ENCODE measurements at places on chromosomes 4 and X. TPM values are rescaled to one million over a fixed set of nuclear protein-coding genes. Genes with fewer than 3 reads are reported as not detected.

ERAS gene
- total RNA-seq = 0.16 TPM

RAB39B gene
- total RNA-seq = 0.80 TPM

EDA gene
- 0.83 TPM for total RNA-seq

GYPA gene
- total RNA-seq = not detected

SPANXA1 gene
- 0.24 TPM for total RNA-seq

TNMD gene
- not detected for total RNA-seq

All from A549 treated with AZD2906 at 1 μM for 4 hours (cell line).